Sigmoid colon (tissue), 7 donors: ENCODE measurements at places on chromosomes 1 and 21. TPM values are rescaled to one million over a fixed set of nuclear protein-coding genes. Genes with fewer than 3 reads are reported as not detected.

The PEX11B gene
- total RNA-seq = 20.2 TPM

The TP73 gene
- not detected for total RNA-seq

The VASH2 gene
- total RNA-seq = 0.16 TPM

GRCh38 chr1:19559641-19560040 lies 74.3 kb upstream of the CAPZB start:
- no peak for DNase-seq

DNA sequence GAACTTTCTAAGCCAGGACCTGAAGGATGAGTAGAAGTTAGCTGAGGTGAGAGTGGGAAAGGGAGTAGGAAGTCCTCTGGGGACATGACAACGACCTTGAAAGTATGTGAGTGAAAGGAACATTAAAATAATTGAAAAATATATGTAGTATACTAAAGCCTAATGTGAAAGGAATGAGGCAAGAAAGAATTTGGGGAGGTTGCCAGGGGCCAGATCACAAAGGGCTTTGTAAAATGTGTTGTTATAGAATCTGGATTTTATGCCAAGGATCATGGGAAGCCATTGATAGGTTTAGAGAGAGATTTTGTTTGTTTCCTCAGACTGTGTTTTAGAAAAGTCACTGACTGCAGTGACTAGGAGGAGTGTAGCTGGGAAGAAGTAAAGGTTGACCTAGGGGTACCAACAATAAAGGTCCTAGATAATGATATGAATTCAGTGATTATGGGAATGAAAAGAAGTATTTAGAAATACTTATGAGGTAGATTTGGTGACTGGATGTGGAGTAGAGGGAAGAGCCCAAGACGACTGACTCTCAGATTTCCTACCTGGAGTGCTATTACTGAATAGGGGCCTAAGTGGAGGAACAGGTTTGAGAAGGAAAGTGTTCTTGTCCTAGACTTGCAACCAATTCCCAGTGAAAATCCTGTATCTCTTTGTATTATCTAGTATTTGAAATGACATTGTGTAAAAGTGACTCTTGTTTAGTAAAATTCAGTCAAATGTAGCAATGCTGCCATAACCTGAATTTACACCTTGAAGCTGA lies 179.8 kb downstream of the PHTF1 start:
- DNase-seq = no peak

DNA sequence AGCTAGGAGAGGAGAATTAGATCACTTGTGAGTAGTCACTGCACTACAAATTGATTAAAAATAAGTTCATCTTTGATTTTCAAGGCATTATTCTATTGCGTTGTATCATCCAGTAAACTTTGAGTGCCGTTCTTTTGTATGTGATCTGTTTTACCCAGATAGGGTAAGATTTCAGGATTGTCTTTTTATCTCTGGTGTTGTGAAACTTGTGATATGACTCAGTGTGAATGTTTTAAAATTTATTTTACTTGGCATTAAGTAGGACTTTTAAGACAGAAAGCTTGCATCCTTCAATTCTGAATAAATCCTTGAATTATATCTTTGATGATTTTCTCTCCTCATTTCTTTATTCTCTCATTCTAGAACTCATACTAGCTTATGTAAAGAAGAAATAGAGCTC lies 93.3 kb upstream of the ADAMTS5 start:
- no peak for DNase-seq

GRCh38 chr1:33640114-33640660 lies 167.7 kb downstream of the ZSCAN20 start:
- DNase-seq = no peak

DNA sequence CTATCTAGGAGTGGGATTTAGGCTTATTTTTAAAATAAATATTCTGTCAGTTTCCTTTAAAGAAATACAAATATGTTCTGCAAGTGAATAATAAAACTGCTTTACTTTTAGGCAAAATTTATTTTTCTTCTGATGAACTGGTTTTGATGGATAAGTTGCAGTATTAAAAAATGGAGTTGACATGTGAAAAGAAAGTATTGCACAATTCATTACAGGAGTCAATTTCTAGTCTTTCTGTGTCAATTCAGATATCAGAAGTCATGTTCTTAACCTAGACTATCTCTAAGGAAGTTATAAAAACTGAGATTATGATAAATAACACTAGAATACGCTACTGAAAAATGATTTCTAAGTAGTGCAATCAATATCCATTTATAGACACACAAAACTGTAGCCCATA lies 270.2 kb upstream of the TMPRSS15 start:
- no peak for DNase-seq

GRCh38 chr1:193929374-193930033 lies 743.1 kb upstream of the B3GALT2 start:
- no peak for DNase-seq
